ENCODE measurements at places on chromosomes 11 and 22.

DNA sequence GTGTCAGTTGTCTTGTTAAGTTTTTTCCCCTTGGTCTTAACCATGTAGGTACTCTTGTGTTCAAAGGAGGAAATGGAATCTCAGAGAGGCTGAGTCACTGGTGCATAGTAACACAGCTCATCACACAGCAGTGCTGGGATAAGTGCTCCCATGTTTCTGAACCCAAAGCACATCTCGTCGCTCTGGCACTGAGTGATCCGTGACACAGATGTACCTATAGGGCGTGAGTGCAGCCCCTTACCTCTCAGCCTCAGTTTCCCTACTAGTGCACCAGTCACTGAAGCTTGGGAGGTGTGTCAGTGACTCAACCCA lies 234.0 kb downstream of the ST3GAL4 start:
- no peak for DNase-seq

DNA sequence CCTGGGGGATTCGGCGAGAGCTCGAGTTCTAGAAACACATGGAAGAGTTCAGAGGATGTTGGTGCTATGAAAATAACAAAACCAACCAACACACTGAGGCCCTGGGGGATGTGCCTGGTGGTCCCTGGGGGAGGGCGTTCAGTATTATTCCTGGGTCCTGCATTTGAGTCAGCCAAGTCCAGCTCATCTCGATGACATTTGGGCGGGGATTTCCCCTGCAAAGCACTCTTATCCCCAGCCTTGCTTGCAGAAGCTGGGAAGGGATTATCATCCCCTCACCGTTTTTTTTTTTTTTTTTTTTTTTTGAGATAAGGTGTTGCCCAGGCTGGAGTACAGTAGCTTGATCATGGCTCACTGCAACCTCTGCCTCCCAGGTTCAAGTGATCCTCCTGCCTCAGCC lies 2.1 kb upstream of the SMIM38 start:
- no peak for DNase-seq

DNA sequence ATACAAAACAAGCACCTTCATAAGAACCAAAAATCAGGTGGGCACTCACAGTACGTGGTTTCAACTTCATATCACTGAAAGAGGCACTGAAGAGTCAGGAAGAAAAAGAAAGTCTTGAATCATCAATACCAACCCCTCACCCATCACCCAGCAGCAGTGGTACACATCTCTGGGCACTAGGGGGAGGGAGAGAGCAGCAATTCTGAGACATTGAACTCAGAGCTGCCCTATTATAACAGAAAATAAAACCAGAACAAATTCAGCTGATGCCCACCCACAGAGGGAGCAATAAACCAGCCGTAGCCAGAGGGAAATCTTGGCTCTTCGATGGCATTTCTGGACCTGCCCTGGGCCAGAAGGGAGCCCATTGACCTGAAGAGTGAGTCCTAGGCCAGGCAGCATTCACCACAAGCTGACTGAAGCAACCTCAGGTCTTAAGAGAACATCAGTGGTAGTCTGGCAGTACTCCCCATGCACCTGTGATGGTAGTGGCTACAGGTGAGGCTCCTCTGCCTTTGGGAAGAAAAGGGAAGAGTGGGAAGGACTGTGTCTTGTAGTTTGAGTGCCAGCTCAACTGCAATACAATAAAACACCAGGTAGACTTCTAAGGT lies 42.2 kb upstream of the FAM181B start:
- DNase-seq = peak; percentile 10

- DNase-seq = no peak
These were observed 350.2 kb upstream of the PITPNB start for GRCh38 chr22:28269277-28269676.

GRCh38 chr11:104435494-104435893 lies 271.5 kb upstream of the PDGFD start:
- DNase-seq = no peak

- DNase-seq = no peak
These were observed 5.6 kb downstream of the OSBPL5 start for GRCh38 chr11:3159296-3160190.

DNA sequence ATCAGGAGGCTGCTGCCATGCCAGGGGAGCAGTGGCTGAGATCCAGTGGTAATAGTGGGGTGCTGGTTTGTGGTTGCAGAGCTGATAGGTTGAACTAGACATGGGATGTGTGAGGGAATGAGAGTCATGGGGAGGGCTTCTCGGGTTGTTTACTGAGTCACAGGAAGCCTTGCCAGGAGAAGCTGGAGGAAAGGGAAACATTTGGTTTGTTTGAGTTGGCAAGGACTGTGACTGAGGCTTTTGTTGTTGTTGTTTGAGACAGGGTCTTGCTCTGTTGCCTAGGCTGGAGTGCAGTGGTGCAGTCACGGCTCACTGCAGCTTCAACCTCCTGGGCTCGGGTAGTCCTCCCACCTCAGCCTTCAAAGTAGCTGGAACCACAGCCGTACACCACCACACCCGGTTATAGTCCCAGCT lies 49.3 kb downstream of the CABIN1 start:
- peak; percentile 86 for DNase-seq

- no peak for DNase-seq
These were observed 51.7 kb downstream of the ZBTB16 start for GRCh38 chr11:114110952-114111947.

DNA sequence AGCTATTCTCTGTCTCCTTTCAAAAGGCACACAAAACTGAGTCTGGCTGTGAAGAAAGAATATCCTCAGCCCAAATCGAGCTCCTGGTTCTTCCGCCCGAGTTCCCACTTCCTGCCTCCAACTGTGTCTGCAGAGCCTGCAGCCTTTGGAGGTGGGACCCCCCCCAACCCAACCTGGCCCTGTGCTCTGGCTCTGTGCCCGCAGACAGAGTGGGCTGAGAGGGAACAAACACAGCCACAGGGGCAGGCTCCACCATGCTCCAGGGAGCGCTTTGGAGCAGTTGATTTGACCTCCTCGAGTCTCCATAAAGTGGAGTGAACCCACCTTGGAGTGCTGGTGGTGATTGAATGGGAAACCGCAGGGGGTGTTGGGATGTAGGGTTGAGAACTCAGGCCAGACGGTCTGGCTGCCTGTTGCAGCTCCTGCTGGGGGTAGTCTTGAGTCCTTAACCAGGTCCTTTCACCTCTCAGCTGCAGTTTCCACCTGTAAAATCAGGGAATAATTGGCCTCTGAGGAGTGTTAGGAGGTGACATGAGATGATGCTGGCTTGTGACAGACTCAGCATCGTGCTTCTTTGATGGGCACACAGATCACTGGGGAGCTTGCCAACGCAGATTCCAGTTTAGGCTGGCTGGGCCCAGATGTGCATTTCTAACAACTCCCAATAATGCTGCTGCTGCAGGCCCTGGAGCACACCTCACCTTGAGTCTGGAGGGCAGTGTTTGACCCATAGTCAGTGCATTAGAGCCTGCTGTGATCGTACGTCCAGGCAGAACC lies 11.4 kb downstream of the DAGLA start:
- DNase-seq = no peak

- no peak for DNase-seq
These were observed 1.4 kb downstream of the FBXO3 start for GRCh38 chr11:33772870-33773269.

- DNase-seq = no peak
These were observed 86.5 kb upstream of the SLC25A18 start for GRCh38 chr22:17476838-17477237.

DNA sequence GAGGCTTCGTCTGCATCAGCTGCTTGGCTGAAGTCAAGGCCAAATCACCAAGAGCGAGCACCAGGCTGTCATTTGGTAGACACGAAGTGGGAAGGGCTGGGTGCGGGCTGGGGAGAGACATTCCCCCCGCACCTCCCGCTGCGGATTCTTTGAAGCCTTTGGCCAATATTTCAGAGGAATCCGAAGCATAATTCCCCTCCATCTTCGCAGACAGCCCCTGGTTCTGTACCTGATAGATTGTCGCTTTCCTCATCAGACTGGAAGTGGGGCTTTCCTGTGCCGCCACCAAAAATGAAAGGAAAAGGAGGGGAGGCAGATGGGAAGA lies 15.3 kb downstream of the BLID start:
- DNase-seq = no peak

- DNase-seq = no peak
These were observed 6.7 kb downstream of the SMTN start for GRCh38 chr22:31087744-31088215.

GRCh38 chr11:134818516-134818915 lies 406.5 kb upstream of the B3GAT1 start:
- no peak for DNase-seq

DNA sequence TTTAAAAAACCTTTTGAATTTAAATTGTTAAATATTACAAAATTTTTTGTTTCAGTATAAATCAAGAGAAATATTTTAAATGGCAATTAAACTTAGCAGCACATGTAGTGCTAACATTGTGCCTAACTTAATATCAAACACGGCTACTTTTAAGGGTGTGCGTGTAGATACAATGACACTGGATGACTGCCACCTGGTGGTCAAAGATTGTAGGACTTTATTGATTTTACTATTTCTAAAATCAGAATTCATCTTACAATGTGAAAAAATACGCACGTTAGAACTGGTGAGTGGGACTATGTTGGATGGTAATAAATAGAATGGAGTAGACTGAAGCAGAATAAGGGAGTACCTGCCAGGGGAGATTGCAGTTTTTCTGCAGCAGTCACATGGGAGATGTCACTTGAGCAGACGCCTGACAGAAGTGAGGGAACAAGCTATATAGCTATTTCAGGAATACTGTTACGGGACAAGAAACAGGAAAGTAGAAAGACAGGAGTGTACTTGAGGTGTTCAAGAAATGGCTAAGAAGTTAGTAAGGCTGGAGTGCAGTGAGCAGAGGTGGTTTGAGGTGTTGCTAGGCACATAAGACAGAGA lies 52.9 kb downstream of the UVRAG start:
- no peak for DNase-seq

DNA sequence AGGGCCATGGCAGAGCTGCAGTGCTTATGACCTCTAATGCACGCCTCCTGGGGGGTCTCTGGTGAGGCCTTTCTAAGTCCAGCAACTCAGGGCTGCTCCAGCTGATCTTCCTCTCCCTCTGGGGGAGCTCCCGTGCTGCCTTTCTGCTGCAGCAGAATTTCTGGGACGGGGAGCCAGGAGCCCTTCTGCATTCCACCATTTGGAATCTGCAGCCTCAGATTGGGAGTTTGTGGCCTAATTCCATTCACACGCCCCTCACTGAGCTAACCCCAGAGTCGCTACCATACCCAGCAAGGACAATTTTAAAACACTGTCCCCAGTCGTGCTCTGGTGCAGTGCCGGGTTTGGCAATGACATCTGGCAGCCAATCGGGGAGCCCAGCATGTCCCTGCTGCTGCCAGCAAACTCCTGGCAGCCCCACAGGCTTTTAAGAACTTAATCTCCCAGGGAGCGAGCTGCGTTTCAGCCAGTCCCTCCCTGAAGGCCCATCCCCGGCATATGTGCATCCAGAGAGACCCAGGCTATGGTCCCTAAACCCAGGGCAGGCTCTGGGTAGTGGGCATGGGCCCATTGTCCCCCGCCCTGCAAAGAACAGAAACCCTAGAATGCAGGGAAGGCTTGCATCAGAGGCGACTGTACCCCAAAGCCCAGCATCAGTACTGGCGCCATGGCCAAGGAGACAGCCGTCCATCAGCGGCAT lies 4.7 kb downstream of the SHANK2 start:
- DNase-seq = no peak

DNA sequence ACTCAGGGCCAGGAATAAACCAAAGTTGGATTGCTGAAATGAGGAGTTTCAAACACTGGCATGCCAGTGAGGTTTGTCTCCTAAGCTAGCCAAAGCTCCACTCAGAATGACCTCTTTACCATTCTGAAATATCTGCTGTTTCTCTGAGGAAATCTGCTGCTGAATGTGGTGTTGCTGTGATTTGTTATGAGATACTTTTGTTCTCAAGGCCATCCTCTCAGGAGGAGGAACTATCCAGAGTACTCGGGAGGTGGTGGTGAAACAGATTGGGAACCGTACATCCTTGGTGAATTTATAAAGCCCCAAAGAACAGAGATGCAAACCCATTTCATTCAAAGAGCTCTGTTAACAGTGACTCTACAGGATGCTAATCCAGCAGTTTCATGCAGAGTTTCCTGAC lies 50.5 kb downstream of the BDNF start:
- DNase-seq = no peak

DNA sequence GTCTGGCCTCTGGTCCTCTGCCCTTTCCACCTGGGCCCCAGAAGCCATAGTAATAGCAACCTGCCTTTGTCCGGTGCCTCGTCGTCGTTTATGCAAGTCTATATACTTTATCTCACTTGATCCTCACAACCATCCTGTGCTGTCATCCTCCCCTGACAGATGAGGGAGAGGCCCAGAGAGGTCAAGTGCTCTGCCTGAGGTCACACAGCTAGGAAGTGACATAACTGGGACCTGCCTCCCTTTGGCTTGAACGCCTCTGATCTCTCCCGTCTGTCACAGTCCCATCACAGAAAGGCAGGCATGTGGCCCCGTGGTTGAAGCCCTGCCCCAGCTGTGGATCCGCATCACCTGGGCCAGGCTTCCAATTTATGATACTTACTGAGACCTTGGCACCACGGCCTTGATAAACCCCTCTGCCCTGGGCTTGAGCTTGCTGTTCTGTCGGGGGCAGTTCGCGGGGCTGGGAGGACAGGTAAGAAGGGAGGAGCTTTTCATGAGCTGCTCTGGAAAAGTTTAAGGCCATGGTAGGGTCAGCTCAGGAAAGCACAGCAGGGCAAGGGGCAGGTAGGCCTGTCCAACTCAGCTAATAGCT lies 247.0 kb downstream of the ST3GAL4 start:
- DNase-seq = no peak

DNA sequence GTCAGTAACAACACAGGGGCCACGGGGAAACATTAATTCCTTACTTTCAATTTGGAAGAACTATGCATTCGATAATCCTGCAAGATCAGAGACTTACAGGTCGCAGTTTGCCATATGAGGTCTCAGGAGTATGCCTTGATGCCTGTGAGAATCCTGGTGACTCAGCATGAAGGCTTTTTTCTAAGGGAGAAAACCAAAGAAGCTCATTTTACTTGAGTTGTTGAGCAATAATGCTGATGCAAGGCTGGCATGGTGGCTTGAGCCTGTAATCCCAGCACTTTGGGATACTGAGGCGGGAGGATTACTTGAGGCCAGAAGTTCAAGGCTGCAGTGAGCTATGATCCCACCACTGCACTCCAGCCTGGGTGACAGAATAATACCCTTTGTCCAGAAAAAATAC lies 26.6 kb downstream of the ATG16L2 start:
- peak; percentile 74 for DNase-seq

- no peak for DNase-seq
These were observed 2.7 kb downstream of the DTX4 start for GRCh38 chr11:59174664-59175033.

GRCh38 chr11:97048481-97048880 lies 658.7 kb downstream of the JRKL start:
- DNase-seq = no peak

Measured in AG09319 (cell line).